ENCODE measurements at places on chromosomes 1 and 21. TPM values are rescaled to one million over a fixed set of nuclear protein-coding genes. Genes with fewer than 3 reads are reported as not detected.

GRCh38 chr1:162466797-162467196 is 30.8 kb upstream of the UHMK1 start:
- DNase-seq, result no peak

DNA sequence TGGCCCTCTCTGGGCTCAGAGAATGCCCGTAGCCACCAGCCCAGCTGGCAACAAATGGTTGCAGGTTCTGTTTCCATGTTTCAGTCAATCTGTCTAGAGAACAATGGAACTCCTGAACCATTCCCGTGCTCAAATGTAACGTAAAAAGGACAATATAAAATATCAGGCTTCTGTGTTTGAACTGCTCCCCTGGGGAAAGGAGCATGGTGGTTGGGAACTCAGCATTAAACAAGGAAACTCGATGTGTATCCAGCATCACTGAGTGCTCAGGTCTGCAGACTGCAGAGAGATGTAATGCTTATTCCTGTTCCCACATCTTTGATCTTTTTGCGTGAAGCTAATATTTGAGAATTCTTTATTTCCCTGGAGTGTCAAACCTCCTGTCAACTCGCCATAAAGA is 326.5 kb downstream of the KIF26B start:
- no peak for DNase-seq

DNA sequence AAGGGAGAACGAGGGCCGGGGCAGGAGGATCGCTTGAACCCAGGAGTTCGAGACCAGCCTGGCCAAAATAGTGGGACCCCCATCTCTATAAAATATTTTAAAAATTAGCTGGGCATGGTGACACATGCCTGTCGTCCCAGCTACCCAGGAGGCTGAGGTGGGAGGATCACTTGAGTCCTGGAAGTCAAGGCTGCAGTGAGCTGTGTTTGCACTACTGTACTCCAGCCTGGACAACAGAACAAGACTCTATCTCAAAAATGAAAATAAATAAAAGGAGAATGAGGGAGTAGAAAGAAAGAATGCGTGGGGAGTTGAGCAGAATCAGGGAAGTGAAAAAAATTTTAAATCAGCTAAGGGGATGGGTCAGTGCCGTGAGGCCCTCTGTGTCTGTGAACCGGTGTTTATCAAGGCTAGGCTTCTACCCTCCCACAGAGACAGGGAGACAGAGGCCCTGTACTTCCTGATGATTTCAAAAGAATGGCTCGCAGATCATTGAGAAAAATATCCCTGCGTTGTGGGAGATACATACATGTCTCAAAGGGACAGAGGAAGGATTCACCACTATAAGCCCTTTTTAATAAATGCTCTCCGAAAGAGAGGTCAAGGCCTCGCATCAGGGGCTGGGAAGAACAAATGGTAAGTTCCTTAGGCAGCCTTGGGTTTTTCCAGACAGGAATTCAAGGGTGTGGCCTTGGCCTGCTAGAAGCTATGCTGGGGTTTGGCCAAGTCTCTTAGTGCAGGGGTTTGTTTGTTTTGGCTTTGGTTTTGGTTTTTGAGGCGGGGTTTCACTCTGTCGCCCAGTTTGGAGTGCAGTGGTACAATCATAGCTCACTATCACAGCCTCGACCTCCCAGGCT is 20.7 kb downstream of the IL10RB start:
- DNase-seq, result peak; percentile 24

DNA sequence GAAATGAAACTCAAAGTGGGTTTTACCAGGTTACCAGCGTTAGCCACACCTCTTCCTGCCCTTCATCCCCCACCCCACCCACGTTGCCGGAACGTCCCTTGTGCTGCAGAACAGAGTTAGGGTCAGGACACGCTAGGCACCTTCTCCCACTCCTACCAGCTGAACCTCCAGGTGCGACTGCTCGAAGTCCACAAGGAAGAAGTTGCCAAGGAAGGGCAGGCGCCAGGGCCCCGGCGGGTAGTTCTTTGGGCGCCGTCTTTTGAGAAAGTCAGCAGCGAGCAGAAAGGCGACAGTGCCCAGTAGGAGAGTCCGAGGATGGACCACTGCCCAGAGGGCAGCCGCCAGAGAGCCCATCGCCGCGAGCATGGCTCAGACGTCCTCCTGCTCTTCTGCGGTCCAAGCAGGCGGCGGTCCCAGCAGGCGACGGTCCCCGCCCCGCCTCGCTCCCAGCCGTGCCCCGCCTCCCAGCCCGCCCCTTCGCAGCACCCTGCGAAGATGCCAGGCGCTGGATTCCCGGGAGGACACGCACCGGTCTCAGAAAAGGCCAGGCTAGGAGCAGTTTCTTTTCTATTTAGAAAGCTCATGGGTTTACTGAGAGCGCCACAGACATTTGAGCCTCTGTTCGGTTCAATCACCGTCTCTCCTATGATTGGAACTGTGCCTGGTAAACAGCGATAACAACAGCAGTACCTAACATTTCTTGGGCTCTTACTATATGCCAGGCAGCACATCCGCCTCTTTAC is at the start of gene CYP2J2:
CYP2J2 (minus strand) TSS at position 393 of the 743 bp plus-strand sequence; CDS start at position 366, 27 bp downstream.
- peak; percentile 20 for DNase-seq

GRCh38 chr1:114745291-114745690 is 12.5 kb downstream of the CSDE1 start:
- DNase-seq, result no peak

GRCh38 chr1:6385488-6386191 is 7.9 kb downstream of the ACOT7 start:
- no peak for DNase-seq

DNA sequence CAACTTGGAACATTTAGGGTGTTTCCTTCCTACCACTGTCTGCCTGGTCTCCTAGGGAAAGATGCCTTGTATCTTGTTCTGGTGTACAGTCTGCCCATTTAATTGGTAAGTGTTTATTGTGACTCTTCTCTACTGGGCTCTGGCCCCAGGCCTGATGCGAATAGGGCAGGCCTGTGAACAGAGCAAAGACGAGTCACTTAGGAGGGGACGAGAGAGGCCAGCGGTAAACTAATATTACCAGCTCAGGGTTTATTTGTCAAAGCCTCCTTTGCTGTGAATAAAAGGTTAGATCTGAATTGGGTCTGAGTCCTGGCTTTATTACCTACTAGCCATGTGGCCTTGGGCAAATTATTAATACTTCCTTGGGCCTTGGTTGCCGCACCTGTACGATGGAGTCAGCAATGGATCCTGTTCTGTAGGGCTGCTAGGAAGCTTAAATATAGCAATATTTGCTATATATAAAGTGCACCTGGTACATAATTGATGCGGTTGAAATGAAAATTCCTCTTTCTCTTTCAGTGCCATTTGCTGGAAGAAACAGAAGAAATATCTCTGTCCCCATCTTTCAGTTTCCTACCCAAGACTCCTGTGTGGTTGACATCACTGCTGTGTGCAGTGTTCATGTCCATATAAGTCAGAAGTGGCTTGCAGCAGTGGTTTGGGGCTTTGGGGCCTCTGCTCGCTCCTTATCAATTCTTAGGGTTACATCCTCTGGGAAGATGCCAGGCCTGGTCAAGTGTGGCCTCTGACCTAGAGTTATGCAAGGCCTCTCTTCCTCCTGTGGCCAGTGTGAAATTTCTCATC is 32.4 kb downstream of the MAPKAPK2 start:
- DNase-seq, result no peak

- DNase-seq, result no peak
These were observed 103.2 kb upstream of the APP start for GRCh38 chr21:26273686-26274313.

- no peak for DNase-seq
These were observed 47.1 kb downstream of the STX6 start for GRCh38 chr1:180975551-180975950.

DNA sequence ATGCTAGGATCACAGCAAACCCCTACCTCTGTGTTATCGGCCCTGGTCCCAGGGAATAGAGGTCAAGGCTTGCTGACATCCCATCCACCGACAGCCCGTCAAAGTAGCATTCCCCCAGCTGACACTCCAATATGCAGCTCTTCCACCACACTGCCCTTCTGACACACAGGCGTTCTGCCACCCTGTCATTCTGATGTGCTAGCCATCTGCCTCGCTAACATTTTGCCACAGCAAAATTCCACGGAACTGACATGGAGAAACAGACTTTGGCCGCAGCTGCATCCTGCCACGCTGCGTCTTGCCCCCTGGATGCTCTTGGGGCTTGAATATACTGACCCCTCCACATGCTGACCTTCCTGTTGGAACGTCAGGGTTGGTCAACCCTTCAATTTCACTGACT is 163.2 kb upstream of the CSF3R start:
- no peak for DNase-seq

DNA sequence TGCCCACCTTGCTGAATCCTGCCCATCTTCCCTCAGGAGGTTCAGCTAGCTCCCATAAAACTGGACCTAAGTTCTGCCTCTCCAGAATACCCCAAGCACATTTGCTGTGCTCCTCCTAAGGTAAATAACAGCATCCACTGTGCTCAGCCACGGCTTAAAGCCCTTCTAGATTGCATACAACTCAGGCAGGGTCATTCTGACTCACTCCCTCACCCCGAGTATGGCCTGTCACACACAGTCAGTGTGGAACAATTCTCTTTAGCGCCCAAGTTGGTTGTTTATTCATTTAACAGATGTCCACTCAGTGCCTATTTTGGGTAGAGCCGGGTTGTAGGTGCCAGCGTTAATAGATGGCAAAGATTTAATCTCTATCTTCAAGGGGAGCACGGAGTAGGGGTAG is 147.5 kb upstream of the EDN2 start:
- DNase-seq, result no peak

The KRTAP7-1 gene
- not detected for polyA plus RNA-seq

The PLXNA2 gene
- polyA plus RNA-seq, result 30.1 TPM

The AGT gene
- polyA plus RNA-seq, result 0.76 TPM

The FOXD3 gene
- polyA plus RNA-seq, result not detected

The HDGF gene
- 268 TPM for polyA plus RNA-seq
